ENCODE measurements at places on chromosomes 16 and 17. TPM values are rescaled to one million over a fixed set of nuclear protein-coding genes. Genes with fewer than 3 reads are reported as not detected.

P2RX1 gene
- polyA plus RNA-seq, result not detected

TBC1D3B gene
- polyA plus RNA-seq, result 1.6 TPM

GALR2 gene
- polyA plus RNA-seq, result not detected

SLC35G6 gene
- not detected for polyA plus RNA-seq

CHCT1 gene
- polyA plus RNA-seq, result not detected

GPRC5C gene
- polyA plus RNA-seq, result 63.8 TPM

TMEM88 gene
- 9.8 TPM for polyA plus RNA-seq

KRTAP3-1 gene
- not detected for polyA plus RNA-seq

PRCD gene
- 9.9 TPM for polyA plus RNA-seq

NAGS gene
- 1.2 TPM for polyA plus RNA-seq

TPSAB1 gene
- not detected for polyA plus RNA-seq

RASD1 gene
- 79.5 TPM for polyA plus RNA-seq

TLCD3B gene
- polyA plus RNA-seq, result 186 TPM

CACNG5 gene
- 2.2 TPM for polyA plus RNA-seq

CHD9NB gene
- polyA plus RNA-seq, result 0.19 TPM

CDH1 gene
- polyA plus RNA-seq, result 148 TPM

ZNF18 gene
- 3.9 TPM for polyA plus RNA-seq

STH gene
- polyA plus RNA-seq, result not detected

SERPINF2 gene
- polyA plus RNA-seq, result 0.24 TPM

DPEP2 gene
- polyA plus RNA-seq, result 1.2 TPM

CCL2 gene
- 2.3 TPM for polyA plus RNA-seq

All from brain (organoid and tissue), 16 donors.